Caudate nucleus (tissue), 63 donors: ENCODE measurements at places on chromosomes 16 and 17.
A peak's percentile ranks its signal among the peaks of the same experiment; 100 is the strongest.

DNA sequence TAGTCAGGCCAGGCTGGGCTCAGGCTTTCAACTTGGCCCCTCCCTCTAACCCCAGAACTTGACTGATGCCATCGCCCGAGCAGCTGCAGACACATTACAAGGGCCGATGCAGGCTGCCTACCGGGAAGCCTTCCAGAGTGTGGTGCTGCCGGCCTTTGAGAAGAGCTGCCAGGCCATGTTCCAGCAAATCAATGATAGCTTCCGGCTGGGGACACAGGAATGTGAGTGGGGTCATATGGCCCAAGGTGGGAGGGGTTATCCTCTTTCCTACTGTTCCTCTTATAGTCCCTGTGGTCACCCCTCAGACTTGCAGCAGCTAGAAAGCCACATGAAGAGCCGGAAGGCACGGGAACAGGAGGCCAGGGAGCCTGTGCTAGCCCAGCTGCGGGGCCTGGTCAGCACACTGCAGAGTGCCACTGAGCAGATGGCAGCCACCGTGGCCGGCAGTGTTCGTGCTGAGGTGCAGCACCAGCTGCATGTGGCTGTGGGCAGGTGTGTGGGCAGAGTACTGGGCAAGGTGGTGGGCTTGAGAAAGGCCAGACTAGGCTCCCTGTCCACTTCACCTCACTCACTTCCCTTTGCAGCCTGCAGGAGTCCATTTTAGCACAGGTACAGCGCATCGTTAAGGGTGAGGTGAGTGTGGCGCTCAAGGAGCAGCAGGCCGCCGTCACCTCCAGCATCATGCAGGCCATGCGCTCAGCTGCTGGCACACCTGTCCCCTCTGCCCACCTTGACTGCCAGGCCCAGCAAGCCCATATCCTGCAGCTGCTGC is 2.1 kb upstream of the NRN1L start:
- DNase-seq: peak; percentile 81

DNA sequence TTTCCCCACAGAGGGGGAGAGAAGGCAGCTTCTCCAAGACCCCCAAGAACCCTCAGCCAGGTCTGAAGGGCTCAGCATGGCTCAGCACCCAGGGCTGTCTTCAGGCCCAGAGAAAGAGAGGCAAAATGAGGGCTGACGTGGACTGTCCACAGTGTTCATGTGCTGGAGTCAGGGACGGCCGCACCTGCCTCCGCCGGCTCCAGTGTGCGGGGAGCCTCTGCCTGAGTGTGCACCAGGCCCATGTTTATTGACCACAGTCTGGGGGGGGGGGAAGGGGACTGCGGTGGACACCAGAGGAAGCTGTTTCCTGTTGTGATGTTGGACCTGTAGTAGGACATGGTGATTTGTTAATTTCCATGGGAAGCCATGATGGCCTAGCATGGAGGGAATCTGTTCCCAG is 6.9 kb downstream of the MRM1 start:
- DNase-seq: no peak

GRCh38 chr17:71494062-71494855 is 626.6 kb upstream of the SOX9 start:
- DNase-seq: no peak

DNA sequence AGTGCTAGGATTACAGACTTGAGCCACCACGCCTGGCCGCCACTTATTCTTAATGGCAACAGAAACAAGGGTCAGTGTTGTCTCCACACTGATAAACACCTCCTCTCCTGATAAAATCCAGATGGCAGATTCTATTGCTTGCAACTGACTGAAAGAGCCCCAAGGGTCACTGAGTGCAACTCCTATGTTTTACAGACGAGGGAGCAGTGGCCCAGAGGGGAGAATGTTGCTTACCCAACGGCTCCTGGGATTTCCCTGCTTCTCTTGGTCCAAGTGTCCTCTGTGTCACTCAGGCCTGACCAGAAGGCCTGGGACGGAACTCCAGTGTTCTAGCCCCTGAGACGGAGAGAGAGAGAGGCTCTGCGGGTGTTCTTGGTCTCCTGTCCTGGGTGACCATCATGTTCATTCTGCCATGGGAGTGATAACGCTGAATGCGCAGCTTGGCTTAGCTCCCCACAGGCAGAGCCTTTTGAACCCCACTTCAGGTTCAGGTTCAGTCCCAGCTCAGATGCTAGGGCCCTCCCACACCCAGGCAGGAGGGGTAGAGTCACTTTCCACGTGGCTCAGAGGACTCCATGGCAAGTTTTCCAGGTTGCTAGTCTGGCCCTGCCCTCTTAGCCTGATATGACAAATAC is 77.3 kb upstream of the NLRP1 start:
- no peak for DNase-seq

GRCh38 chr16:12242516-12242915 is 266.0 kb downstream of the SNX29 start:
- DNase-seq: no peak

- DNase-seq: no peak
Measured at GRCh38 chr16:23509782-23510163, 521 bp downstream of the GGA2 start.

GRCh38 chr16:28538733-28539596 is at the start of gene NUPR1:
Gene NUPR1 (minus strand): TSS chr16:28538974. CDS start chr16:28538907, 67 bp downstream.
- peak; percentile 70 for DNase-seq

DNA sequence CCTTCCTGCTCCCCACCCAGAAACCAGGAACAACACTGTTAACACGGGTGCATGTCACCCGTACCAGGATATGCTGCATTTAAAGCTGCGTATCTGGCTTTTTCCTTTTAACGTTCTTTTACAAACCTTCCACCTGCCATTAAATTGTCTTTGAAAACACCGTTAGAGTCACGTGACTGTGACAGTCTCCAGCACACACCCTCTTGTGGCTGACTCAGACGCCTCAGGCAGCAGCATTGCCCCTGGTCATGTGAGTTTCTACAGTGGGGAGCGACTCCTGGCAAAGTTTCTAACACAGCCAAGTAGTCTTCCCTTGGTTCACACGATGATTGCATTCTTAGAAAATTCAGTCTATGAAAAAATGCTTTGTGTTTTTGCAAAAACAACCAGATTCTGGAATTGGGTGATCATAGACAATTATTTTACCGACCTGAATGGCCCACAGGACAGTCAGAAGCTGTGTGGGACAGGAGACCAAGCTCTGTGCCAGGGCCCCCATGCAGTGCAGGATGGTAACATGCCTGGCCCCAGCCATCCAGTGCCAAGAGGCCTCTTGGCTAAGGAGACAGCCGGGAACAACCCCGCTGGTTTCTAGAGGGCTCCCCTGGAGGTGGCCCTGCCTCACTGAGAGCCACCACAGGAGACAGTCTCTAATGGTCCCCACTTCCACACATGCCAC is 199.1 kb downstream of the KATNIP start:
- DNase-seq: peak; percentile 45

DNA sequence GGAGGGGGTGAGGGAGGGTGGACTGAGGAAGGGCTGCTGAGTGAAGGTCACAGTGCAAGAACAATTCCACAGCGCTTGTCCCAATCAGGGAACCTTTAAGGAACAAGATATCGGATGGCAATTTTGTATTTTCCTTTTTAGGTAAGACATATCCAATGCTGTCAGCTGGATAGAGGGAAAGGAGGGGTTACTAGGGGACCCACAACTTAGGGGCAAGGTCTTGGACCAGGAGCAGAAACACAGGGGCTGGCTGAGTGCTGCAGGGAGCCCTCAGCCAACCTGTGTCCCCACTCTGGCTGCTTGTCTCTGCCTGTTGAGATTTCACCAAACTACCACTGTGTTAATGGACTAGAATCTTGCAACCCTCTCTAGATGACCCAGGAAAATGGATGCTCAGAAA is 47.6 kb downstream of the AKAP1 start:
- DNase-seq: no peak

GRCh38 chr16:53780051-53780450 is 76.1 kb downstream of the FTO start:
- DNase-seq: no peak

- no peak for DNase-seq
Measured at GRCh38 chr16:29230671-29231096, 175.8 kb downstream of the NPIPB11 start.

GRCh38 chr16:48561960-48562393 is 48.0 kb downstream of the N4BP1 start:
- no peak for DNase-seq

GRCh38 chr16:66422366-66422765 is 4.7 kb upstream of the BEAN1 start:
- DNase-seq: no peak

GRCh38 chr17:836151-836550 is 54.0 kb downstream of the MRM3 start:
- DNase-seq: no peak

GRCh38 chr16:81786321-81786720 is 7.2 kb downstream of the PLCG2 start:
- no peak for DNase-seq

- no peak for DNase-seq
Measured at GRCh38 chr16:77822661-77823060, 34.3 kb downstream of the VAT1L start.

DNA sequence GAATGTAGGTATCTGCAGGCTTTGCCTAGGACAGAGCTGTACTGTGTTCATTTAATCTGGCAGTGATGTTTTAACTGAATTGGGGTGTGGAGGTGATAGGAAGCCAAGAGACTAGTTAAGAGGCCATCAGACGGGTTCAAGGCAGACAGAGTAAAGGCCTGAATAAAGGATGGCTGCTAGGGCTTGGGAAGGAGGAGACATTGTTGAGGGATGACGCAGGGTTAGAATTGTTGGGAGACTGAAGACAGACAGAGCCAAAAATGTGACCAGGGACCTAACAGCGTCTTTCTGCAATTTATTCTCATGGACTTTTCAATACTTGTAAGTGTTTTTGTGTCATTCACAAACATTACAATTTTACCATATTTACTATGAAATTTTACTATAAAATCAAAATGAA is 48.6 kb upstream of the MYH10 start:
- DNase-seq: no peak

GRCh38 chr17:29263916-29264315 is 17.3 kb downstream of the CRYBA1 start:
- DNase-seq: no peak

- DNase-seq: no peak
Measured at GRCh38 chr16:77430360-77430759, 4.5 kb downstream of the ADAMTS18 start.

GRCh38 chr16:8892101-8892575 is 10.0 kb downstream of the LITAFD start:
- DNase-seq: no peak

DNA sequence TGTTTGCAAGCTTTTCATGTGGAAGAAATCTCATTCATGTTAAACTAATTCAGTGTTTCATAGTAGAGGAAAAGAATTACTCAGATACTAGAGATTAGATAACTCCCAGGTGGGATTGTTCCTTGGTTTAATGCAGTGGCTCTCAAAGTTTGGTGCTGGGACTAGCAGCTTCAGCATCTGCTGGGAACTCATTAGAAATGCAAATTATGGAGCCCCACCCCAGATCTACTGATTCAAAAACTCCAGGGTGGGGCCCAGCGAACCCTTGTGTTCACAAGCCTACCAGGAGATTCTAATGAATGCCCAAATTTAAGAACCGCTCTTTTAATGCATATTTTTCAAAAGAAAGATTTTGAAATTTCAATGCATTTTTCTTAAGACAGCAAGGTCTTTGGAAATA is 253.4 kb upstream of the CNTNAP4 start:
- DNase-seq: no peak

DNA sequence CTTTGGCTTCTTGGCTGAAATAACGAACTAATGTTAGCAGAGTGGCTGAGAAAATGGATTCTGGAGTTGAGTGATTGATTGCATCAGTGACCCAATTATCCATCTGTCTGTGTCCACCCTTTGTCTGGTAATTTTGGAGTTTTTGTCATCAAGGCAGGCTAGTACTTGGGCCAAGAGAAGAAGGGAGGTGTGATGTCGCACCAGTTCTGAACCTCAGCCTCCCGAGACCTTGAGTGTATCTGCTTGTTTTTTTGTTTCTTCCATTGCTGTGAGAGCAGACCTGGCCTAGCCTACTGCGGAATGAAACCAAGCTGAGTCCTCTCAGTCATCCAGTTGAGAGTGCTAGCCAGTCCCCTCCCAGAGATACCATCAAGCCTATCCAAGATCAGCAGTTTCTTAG is 4.5 kb downstream of the ABCA8 start:
- DNase-seq: no peak

DNA sequence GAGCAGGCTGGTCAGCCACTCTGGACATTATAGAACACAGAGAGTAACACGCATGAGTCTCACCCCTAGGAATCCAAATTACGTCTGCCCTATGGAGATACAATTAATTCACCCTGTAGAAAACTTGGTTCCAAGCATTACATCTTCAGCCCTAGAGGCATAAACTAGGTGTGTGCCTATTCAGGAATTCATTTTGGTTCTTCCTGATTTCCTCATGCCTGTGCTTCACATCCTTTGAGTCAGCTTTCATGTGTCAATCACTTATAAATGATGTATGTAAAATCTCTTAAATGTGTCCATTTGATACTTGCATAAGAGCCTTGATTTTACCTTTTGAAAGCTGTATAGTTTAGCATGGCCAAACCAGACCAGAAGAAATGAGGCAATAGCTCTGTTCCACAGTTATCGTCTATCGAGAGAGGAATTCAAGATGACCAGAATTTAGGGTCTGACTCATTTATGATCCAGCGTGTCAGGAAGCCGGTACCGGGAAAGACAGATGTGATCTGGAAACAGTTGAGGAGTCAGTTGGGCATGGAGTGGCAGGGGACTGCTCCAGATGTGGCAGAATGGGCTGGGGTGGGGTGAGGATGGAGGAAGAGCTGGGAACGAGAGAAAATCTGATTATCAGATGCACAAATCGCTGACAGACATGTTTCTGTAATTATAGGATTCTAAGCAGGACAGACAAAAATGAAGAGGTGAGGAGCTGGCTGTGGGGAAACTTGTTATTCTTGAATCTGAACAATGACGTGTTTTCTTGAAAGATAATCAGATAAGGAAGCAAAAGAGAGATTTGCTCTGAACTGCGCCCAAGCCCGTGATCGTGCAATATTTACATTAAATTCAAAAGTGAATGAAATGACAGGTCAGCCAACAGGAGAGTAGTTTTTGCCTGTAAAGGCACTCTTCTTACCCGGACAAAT is 76.7 kb downstream of the C16orf95 start:
- DNase-seq: no peak

DNA sequence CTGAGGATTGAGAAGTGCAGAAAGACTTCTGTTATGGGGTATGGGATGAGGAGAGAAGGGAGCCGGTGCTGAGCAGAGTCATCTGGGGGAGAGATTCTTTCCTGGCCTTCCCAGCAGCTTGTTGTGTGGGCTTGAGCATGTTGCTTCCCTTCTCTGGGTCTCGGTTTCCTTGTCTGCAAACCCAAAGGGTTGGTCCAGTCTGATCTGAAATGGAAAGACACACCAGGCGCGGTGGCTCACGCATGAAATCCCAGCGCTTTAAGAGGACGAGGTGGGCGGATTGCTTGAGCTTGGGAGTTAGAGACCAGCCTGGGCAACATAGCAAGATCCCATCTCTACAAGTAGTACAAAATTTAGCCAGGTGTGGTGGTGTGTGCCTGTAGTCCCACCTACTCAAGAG is 6.0 kb downstream of the SOCS3 start:
- no peak for DNase-seq

DNA sequence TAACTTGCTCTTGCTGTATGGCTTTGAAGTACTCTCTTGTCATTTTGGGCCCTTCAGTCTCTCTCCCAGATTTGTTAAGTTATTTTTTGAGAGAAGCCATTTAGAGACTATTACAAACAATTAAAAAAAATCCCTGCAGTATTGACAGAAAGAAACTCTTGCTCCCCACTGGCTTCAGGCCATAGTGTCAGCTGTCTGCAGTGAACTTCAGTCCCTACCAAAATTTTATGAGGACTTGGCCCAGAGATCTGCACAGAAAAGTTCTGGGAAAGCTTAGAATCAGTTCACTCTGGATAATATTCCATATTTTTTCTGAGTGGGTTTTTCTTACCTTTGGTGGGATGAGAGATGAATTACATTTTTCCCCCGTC is 30.9 kb upstream of the SUPT4H1 start:
- no peak for DNase-seq
